ENCODE measurements at places on chromosomes 3 and 15. TPM values are rescaled to one million over a fixed set of nuclear protein-coding genes. Genes with fewer than 3 reads are reported as not detected.

GRCh38 chr15:29736012-29736743, 86.1 kb downstream of the TJP1 start:
- no peak for DNase-seq

- DNase-seq = no peak
Observed at GRCh38 chr15:27787931-27788330, 311.2 kb downstream of the OCA2 start.

CFAP100 gene
- total RNA-seq = not detected

DNASE1L3 gene
- not detected for total RNA-seq

Data from fibroblast of villous mesenchyme (primary cell).